ENCODE measurements at places on chromosomes 1 and 21.

DNA sequence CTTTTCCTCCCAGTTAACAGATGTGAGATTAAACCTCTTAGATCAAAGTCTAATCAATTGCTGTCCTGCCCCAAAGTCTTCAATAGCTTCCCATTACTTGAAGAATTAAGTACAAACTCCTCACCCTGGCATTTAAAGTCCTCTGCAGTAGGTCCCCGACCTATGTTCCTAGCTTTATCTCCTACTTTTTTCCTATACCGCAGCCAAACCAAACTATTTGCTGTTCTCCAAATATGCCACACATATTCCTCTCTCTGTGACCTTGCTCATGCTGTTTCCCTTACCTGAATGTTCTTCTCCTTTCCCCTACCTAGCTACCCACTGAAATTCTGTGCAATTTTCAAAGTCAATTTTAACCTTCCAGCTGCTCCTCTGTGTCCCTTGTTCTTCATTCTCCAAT lies 14.0 kb upstream of the PPP2R5A start:
- ATAC-seq, result no peak

- no peak for ATAC-seq
Measured at GRCh38 chr1:243944429-243945160, 94.6 kb upstream of the AKT3 start.

GRCh38 chr1:21937372-21938121 lies 437 bp upstream of the HSPG2 start:
- ATAC-seq, result peak; percentile 82

- ATAC-seq, result no peak
Measured at GRCh38 chr1:207920444-207921021, 9.6 kb upstream of the CD34 start.

- ATAC-seq, result peak; percentile 36
Measured at GRCh38 chr1:231387770-231388669, 34.1 kb downstream of the EGLN1 start.

GRCh38 chr1:19644681-19645410 lies 735 bp downstream of the NBL1 start:
- peak; percentile 44 for ATAC-seq

GRCh38 chr1:18778437-18778836 lies 81.0 kb downstream of the TAS1R2 start:
- no peak for ATAC-seq

GRCh38 chr1:196433000-196433399 lies 175.2 kb downstream of the KCNT2 start:
- no peak for ATAC-seq

GRCh38 chr21:44467859-44468195 lies 12.5 kb downstream of the LRRC3 start:
- no peak for ATAC-seq

DNA sequence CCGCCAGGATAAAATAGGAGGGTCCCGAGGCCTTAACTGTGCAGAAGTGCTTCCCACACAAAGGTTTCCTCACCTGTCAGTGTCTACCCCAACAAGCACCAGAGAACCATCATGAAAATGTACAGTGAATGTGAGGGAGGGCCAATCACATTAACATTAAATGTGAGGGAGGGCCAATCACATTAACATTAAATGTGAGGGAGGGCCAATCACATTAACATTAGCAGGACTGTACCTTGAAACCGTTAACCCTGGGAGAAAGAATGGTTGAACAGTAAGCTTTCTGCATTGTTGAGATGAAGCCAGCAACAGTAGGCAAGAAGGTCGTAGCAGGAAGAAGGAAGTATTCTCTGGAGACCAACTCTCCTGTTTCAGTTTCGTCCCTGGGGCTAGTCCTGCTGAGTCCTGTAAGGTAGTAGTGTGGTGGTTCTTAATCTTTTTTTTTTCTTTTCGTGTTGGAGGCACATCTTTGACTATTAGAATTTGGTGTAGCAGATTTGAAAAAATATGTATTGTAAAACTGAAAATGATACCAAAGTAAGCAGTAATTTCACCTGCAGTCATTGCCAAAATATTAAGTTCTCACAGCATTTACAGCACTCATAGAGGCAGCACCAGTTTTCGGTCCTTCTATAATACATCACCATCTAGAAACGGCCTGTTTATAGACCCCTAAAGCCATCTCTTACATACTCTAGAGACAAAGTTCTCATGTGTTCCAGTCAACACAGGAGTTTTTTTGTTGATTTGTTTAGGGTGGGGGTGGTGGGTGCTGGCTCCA lies 98.6 kb upstream of the PPP2R5A start:
- peak; percentile 61 for ATAC-seq

DNA sequence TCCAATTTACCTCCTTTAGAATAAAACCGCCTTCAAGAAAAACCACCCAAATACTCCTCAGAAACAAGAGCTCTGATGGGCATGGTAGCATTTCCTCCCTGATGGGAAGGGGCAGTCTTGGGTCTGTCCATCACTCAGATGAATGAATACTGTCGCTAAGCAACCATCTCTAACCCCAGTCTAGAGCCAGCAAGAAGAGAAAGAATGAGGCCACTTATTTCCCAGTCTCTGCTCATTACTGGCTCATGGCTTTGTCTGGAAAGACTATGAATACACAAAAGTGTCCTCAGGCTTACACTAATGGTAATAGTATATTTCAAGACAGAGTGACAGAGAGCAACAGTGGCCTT lies 51.0 kb upstream of the F3 start:
- ATAC-seq, result no peak
